Karpas-422 (cell line): ENCODE measurements at places on chromosomes 7 and 10. TPM values are rescaled to one million over a fixed set of nuclear protein-coding genes. Genes with fewer than 3 reads are reported as not detected.

GNG11 gene
- not detected in 2 replicates for total RNA-seq

DNA sequence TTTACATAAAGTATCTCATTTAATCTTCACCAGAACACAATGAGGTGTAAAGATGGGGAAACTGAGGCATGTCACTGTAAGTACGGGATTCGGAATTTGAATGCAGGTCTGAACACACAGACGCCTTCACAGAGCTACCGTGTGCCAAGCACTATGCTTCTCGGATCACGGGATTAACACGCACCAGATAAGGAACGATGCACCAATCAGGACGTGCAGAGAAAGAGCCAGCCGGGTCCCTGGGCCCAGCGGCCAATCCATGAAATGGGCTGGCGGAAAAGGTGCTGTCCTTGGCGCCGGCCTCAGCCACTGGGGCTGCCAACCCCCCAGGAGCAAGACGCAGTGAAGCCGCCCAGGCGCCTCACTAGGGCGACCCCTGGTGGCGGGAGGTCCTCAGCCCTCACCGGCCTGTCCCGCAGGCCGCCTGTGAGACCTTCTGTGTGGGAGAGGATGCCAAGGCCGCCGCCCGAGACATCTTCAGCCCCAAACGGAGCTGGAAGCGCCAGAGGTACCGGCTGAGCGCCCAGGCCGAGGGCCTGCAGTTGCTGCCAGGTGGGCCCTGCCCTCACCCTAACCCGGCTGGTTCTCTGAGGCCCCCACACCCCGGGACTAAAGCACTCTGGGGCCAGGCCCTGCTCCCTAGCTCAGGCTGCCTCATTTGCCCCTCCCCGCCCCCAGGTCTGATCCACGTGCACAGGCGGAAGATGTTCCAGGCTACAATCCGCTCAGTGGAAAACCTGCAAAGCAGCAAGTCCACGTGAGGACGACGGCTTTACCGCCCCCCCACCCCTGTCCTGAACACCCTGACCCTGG lies 15.6 kb downstream of the ATG9B start:
- peak; percentile 96 for DNase-seq

DNA sequence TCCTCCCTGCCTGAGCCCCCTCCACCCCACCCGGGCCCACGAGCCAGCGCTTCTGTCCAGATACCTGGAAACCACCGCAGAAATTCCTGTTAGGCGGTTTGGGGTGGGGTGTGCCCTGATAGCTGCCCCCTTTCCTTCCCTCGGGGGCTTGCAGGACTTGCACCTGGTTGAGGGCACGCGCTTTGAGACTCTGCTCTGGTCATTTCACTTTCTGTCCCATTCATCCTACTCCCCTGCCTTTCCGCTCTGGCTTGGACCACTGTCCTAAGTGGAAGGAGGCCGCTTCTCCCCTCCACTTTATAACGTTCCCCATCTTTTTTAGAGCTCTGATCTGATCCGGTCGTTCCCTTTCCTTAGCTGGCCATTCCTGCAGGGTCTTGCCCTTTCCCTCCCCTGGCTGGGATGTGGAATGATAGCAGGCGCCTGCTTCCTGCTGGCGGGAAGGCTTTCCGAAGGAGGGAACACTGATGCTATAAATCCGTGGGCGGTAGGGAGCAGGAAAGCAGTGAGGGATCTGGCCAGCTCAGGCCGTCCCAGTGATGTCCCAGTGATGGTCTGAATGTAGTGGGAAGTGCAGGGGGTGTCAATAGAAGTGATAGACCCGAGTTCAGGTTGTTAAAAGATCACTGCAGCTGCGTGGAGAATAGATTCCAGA lies 852 bp upstream of the PRKAR1B start:
- no peak for DNase-seq

GRCh38 chr7:33936503-33936902 lies 31.2 kb downstream of the BMPER start:
- no peak for DNase-seq

DNA sequence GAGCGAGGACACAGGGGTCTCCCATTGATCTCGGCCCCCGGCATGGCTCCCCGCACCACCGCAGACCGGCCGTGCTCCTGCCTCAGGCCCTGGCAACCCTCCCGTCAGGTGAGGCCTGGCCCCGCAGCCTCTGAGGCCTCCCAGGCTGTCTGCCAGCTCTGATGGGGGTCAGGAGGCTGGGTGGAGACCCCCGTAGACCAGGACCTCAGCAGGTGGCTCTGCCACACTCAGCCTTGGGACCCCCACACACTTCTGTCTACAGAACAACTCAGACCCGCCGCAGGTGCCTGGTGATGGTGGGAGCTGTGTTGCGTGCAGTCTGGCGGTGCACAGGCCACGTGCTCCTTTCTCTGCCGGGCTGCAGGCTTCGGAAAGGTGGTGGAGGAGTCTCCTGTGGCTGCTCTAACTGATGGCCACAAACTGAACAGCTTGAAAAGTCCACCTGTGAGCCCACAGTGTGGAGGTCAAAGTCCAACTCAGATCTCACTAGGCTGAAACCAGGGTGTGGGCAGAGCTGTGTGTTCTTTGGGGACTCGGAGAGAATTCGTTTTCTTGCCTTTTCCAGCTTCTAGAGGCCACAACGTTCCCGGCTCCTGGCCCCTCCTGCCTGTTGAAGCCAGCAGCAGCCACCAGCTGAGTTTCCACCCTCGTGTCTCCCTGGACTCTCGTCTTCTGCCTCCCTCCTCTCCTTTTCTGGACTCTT lies 62.5 kb downstream of the PWWP2B start:
- no peak for DNase-seq

DNA sequence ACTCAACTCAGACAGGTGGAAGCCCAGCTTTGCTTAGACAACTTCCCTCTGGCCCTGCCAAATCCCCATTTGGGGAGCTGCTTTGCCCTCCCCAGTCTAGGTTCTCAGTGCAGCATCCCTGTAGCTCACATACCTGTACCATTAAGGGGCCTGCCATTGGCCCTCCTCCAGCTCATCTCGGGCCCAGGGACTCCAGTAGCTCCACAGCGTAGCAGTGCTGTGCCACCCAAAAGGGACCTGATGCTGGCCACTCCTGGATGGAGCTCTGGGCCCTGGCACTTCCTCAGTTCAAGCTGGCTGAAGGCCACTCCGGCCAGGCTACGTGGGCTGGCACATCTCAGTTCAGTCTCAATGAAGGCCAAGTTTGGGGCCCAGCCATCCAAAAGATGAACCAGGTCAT lies 7.4 kb downstream of the LRIT1 start:
- no peak for DNase-seq

LIPM gene
- not detected in 2 replicates for total RNA-seq

PNLIPRP2 gene
- not detected in 2 replicates for total RNA-seq

- DNase-seq: no peak
Measured at GRCh38 chr10:63578501-63578900, 57.3 kb downstream of the REEP3 start.

MOGAT3 gene
- not detected in 2 replicates for total RNA-seq

DNA sequence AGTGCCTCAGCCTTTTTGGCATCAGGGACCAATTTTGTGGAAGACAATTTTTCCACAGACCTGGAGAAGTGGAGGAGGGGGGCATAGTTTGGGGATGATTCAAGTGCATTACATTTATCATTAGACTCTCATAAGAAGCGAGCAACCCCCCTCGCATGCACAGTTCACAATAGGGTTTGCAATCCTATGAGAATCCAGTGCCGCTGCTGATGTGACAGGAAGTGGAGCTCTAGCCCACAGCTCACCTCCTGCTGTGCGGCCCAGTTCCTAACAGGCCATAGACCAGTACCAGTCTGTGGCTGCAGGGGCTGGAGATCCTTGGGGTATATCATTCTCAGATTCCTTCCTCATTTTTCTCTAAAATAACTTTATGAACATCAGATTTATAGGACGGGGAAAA lies 50.8 kb downstream of the ATAD1 start:
- no peak for DNase-seq

DNA sequence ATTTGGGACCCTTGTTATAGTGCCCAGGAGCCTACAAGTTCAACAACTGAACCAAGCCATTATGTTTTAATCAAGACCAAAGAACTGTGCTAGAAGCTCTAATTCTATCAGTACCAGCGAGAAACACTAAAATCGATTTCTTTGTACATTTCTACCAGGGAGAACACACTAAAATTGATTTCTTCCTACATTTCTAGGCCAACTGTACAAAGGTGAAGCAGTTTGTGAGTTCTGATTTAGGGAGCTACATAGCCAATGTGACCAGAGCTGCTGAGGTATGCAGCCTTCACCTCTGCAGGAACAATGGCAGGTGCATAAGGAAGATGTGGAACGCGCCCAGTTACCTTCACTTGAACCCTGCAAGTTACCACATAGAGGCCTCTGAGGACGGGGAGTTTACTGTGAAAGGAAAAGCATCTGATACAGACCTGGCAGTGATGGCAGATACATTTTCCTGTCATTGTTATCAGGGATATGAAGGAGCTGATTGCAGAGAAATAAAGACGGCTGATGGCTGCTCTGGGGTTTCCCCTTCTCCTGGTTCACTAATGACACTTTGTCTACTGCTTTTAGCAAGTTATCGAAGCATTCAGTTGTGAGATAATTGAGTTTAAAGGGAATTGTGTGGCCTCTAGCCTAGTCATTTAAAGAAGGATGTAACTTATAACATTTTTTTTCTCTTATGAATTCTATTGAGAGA lies 31.7 kb downstream of the HYAL4 start:
- no peak for DNase-seq

DNA sequence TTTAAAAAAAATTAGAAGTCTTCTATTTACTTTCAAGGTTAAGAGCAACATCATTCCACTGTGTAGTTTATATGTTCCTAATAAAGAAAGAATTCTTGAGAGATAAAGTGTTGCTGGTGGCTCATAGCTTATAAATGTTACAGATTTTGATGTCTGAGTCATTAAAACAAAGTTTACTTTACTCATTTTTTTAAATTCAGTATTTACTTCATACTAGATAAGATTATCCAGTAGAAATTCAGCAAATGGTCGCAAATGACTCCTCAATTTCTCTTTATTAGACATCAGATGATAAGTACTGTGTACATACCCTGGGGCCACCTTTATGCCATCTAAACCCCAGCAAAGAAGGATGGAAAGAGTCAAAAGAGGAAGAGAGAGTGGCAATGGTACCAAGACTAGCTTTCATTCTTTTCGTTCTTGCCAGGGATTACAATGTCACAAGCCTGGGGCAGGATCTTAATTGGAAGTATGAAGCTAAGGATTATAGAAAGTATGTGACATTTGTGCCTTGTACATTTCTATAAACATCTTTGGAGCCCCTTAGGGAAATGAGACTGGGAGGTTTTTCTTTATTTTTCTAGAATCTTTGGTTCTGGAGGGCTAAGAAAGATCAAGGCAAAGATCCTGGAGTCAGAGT lies 206.1 kb downstream of the CHRM2 start:
- no peak for DNase-seq

FEZF1 gene
- not detected in 2 replicates for total RNA-seq

DNA sequence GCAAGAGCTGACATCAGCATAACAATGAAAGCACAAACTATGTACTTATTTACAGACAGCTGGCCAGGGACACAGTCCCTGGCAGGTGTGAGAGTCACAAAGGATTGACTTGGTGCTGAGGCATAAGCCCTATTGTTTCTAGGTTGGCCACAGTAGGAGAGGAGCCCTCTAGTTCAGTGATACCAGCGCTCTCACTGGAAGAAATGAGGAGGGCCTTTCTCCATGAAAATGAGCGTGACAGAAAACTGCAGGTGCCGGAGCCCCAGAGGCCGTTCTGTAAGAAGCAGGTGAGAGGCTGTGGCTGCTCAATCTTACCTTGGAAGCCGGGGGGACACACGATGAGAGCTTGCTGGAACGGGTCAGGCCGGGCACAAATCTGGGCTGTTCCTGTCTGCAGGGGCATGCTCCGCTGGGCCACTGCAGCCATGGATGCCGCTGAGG lies 90.5 kb downstream of the CLEC2L start:
- no peak for DNase-seq

DNA sequence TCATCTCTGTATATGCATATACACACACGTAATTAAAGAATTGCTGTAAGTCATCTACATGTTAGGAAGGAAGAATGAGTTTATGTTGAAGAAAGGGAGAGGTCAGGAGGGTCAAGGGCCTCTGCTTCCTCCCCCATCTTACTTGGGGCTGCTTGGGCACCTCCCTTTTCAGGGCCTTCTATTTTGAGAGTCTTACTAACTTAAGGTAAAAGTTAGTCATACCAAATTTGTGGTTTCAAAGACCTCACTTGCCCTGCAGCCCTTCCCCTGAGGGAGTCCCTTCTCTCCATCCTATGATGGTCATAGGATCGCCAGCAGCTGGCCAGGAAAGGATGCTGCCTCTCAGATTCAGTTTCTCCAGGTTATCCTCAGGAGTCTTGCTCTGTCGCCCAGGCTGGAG lies 2.6 kb downstream of the PLEKHS1 start:
- DNase-seq: no peak

AKR1C4 gene
- not detected in 2 replicates for total RNA-seq

MBL2 gene
- not detected in 2 replicates for total RNA-seq

GRCh38 chr10:112524641-112525040 lies 77.6 kb downstream of the VTI1A start:
- DNase-seq: no peak

DNA sequence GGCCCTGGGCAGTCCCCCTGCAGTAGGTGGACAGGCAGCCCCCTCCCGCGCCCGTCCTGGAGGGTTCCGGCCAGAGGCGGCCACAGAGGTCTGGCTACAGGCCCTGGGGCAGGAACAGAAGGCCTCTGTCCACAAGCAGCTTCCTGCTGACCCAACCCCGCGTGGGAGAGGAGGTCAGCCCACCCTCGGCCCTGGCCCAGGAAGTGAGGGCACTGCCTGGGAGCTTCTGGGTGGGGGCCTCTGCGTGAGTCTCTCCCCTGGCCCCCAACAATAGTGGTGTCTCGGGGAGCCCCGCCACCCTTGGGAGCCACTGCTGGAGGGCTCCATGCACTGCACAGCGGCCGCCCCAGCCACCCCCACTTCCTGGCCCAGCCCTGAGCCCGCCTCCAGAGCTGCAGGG lies 4.7 kb downstream of the MICALL2 start:
- no peak for DNase-seq

DNA sequence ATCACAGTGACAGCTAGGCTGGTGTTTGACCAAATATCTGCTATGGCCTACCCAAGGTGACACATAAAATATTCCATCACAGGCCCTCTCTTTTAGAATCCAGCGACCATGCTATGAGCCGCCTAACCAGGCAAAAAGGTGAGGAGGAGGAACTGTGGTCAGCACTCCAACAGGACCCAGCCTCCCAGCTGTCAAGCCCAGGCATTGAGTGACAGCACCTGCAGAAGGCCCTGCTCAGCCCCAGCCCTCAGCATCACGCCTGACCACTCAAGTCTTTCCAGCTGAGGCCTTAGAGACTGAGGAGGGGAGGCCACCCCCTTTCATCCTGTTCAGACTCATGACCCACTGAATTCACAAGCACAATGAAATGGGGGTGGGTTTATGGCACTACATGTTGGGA lies 43.0 kb downstream of the CXCL12 start:
- no peak for DNase-seq

ITPRID1 gene
- not detected in 2 replicates for total RNA-seq

MDFIC gene
- not detected in 2 replicates for total RNA-seq

GRCh38 chr7:29749701-29750321 lies 56.5 kb upstream of the WIPF3 start:
- DNase-seq: no peak
